ENCODE measurements at places on chromosomes 12 and 14. TPM values are rescaled to one million over a fixed set of nuclear protein-coding genes. Genes with fewer than 3 reads are reported as not detected.

VRTN gene
- total RNA-seq = not detected

SDSL gene
- total RNA-seq = 2.1 TPM

AKAP5 gene
- total RNA-seq = 0.47 TPM

DNA sequence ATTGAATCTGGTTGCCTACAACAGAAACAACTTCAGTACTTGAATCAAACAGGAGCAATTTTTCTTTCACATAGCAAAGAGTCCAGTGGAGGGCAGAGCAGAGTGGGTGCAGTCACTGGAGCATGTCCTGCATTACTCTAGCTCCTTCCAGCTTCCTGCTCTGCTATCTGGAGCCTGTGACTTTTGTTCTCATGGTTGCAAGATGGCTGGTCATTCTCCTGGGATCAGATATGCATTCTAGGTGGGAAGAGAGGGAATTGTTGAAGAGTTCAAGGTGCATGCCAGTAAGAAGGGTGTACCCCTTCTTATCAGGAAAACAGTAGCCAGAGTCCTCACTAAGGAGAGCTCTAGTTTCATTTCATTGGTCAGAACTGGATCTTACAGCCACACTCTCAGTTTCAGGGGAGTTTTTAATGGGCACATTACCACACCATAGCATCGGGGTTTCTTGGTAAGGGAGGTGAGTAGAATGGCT is 8.0 kb downstream of the IFT43 start:
- DNase-seq = no peak

GRCh38 chr12:109686523-109686922 is 27.1 kb upstream of the FAM222A start:
- no peak for DNase-seq
